Uterine smooth muscle cell (primary cell): ENCODE measurements at places on chromosomes 11 and 22. TPM values are rescaled to one million over a fixed set of nuclear protein-coding genes. Genes with fewer than 3 reads are reported as not detected.

SMIM38 gene
- 0.11 and 0.87 TPM in 2 replicates for total RNA-seq

TIMM10 gene
- total RNA-seq: 47.5 and 65.8 TPM in 2 replicates

MUC2 gene
- total RNA-seq: under 0.01 TPM in 1 of 2 replicates, not detected in the other

LMNTD2 gene
- total RNA-seq: 0.11 and 0.62 TPM in 2 replicates

MDK gene
- total RNA-seq: 27.6 and 49.5 TPM in 2 replicates

LRRC74B gene
- under 0.01 TPM in 1 of 2 replicates, not detected in the other for total RNA-seq
